Suppressor macrophage treated with lipopolysaccharide for 1 hour (primary cell): ENCODE measurements at places on chromosomes 6 and 20.
A peak's percentile ranks its signal among the peaks of the same experiment; 100 is the strongest.

GRCh38 chr20:33908336-33908735 lies 85.4 kb upstream of the RALY start:
- DNase-seq, result no peak

GRCh38 chr6:91438570-91438969 lies 851.7 kb upstream of the MAP3K7 start:
- DNase-seq, result no peak

GRCh38 chr6:19391926-19392325 lies 445.2 kb upstream of the ID4 start:
- DNase-seq, result no peak

- no peak for DNase-seq
Observed at GRCh38 chr6:72811971-72812421, 190.1 kb downstream of the KCNQ5 start.

GRCh38 chr20:19992996-19993908 lies 23.9 kb upstream of the NAA20 start:
- DNase-seq, result no peak

GRCh38 chr6:14707971-14708465 lies 537.9 kb upstream of the JARID2 start:
- DNase-seq, result no peak

DNA sequence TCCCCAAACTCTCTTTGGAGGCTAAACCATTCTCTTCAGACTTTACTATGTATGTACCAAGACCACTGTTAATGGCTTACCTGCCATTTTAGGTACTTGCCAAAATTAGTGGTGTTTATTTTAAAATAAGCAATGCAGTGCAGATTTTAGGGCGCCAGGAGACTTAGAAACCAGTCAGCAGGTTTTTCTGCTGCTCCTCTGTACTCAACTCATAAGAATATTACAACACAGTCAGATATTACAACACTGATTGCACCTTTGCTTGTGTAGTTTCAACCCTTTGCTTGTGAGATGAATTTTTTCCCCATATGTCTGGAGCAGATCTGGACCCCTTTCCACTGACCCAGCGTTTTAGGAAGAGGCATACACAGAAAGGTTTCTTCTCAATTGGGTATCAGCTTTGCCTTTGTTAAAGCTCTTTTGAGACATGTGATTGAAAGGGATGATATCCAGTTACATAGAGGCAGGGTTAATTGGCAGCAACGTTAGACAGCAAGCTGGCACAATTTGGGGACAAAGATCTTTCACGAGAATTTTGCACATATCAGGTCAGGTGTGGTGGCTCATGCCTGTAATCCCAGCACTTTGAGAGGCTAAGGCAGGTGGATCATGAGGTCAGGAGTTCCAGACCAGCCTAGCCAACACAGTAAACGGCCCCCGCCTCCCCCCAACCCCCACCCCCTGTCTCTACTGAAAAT lies 6.2 kb downstream of the TTPAL start:
- no peak for DNase-seq

DNA sequence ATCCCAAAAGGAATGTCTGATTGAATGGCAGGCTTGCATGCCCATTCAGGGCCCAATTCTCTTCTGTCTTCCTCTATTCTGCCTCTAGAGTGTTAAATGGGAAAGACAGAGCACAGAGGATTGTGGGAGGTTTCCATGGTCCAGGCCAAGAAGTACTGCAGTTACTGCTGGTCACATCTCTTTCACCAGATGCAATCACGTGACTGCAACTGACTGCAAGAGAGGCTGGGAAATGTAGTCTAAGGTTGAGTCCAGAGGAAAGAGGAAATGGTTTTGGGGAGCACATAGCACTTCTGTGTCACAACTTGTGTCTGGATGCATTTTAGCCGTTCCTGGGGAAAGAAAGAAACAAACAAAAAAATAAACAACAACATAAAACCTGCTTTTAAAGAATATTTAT lies 336.4 kb upstream of the BTBD3 start:
- DNase-seq, result peak; percentile 49

DNA sequence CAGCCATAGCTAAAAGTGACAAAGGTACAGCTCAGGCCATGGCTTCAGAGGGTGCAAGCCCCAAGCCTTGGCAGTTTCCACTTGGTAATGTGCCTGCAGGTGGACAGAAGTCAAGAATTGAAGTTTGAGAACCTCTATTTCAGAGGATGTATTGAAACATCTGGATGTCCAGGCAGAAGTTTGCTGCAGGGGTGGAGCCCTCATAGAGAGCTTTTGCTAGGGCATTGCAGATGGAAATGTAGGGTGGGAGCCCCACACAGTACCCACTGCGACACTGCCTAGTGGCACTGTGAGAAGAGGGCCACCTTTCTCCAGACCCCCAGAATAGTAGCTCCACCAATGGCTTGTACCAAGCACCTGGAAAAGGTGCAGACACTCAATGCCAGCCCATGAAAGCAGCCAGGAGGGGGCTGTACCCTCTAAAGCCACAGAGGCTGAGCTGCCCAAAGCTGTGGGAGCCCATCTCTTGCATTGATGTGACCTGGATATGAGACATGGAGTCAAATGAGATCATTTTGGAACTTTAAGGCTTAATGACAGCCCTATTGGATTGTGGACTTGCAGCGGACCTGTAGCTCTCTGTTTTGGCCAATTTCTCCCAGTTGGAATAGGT lies 1299.4 kb upstream of the MAP3K7 start:
- no peak for DNase-seq

- no peak for DNase-seq
Observed at GRCh38 chr6:139588076-139588639, 213.7 kb upstream of the CITED2 start.

DNA sequence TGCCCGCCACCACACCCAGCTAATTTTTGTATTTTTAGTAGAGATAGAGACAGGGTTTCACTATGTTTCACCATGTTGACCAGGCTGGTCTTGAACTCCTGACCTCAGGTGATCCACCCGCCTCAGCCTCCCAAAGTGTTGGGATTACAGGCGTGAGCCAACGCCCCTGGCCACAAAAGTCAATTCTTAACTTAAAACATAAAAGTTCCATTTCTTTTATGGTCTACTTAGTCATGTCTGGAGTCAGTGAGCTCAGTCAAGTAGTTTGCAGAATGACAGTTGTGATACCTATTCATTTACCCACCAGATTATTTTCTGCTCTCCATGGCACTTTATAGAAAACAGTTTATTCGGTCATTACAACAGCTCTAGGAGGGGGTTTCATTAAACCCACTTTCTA lies 103.1 kb upstream of the ESR1 start:
- no peak for DNase-seq

GRCh38 chr6:140554421-140554820 lies 1180.0 kb upstream of the CITED2 start:
- DNase-seq, result no peak

GRCh38 chr6:34489207-34489805 lies 23.4 kb downstream of the PACSIN1 start:
- DNase-seq, result no peak

GRCh38 chr6:130852844-130853554 lies 25.8 kb downstream of the SMLR1 start:
- DNase-seq, result no peak

DNA sequence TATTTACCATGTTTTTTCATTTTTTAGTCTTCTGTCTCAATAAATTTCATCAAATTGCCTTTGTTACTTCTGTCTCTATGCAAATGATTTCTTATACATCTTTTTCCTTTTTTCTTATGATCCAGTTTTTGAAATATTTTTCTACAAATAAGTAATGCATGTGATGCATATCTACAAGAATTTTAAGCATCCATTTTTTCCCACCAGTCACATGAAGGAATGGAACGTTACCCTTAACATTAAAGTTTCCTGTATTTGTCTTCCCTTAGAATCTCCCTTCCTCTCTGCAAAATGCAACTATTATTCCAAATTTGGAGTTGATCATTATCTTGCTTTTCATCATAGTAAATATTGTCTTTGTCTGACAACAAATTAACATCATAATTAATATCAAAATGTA lies 35.5 kb downstream of the PSMB9 start:
- no peak for DNase-seq
